ENCODE measurements at places on chromosomes 5 and 9.

DNA sequence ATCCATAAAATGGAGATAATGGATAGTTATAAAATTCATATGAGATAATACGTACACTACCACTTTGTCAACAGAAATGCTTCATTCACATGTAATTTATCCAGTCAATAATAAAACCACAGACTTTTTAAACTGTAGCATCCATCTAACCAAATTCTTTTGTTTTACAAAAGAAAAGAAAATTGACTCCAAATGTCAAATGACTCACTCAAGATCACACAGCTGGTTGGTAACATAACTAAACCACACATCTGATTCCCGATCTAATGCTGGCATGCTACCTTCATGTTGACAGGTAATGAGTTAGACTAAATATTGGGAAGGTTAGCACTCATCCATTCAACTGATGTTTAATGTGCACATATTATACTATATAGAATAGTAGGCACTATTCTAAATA, 4.9 kb downstream of the FRMD3 start:
- DNase-seq, result no peak

DNA sequence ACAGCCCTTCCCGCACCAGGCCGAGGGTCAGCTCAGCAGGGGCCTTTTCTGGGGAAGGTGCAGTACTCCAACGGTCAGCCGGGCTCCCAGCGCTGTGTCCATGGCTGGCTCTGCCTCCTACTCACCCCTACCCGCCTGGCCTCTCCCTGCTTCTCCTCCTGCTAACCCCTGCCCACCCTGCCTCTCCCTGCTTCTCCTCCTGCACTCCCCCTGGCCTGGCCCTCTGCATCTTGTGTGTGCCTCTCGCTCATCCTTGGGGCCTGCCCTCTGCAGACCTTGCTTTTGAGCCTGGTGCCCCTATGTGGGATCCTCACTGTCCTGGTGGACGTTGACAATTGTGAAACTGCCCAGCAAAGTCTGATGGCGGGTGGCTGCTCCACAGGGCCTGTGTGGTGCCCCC, 274.6 kb upstream of the IRX2 start:
- no peak for DNase-seq

DNA sequence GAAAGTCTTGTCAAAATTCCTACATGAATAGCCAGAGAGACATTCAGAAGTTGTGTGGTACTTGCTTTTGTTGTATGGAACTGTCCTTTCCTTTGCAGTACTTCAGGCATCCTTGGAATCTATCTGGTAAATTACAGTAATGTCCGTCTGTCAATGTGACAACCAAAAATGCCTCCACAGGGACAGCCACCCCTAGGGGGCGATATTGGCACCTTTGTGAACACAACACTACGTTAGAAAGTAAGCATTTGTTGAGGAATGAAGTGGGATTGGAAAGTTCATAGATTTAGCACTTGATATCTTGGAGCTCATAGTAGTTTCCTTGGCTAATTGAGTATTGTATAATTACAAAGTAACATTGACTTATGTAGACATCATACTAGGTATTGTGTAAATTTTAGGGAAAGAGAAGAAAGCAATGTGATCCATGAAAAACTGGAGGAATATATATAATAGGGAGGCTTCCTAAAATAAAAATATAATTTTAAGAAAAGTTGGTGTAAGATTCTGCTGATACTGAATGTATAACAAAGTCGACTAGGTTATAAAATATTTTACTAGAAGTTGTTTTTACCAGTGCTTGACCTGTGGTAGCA, 32.7 kb downstream of the TMEFF1 start:
- peak; percentile 70 for DNase-seq

GRCh38 chr5:10065428-10066000, 184.2 kb downstream of the ATPSCKMT start:
- DNase-seq, result no peak

DNA sequence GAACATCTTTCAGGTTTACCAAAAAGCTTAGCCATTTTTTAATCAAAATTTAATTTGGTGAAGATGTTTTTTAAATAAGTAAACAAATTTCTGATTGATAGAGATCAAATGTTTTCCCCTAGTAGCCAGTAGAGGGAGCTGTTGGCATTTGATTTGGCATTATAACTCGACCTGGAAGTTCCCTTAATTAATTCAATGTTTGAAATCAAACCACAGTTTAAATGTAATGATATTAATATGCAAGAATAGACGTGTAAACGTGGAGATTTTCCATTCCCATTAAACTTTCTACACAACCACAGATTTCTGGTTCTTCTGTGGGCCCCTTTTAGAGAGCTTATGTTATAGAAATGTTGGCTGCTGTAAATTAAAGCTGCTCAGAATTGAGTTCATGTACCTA, 148.1 kb upstream of the MPDZ start:
- DNase-seq, result peak; percentile 42

DNA sequence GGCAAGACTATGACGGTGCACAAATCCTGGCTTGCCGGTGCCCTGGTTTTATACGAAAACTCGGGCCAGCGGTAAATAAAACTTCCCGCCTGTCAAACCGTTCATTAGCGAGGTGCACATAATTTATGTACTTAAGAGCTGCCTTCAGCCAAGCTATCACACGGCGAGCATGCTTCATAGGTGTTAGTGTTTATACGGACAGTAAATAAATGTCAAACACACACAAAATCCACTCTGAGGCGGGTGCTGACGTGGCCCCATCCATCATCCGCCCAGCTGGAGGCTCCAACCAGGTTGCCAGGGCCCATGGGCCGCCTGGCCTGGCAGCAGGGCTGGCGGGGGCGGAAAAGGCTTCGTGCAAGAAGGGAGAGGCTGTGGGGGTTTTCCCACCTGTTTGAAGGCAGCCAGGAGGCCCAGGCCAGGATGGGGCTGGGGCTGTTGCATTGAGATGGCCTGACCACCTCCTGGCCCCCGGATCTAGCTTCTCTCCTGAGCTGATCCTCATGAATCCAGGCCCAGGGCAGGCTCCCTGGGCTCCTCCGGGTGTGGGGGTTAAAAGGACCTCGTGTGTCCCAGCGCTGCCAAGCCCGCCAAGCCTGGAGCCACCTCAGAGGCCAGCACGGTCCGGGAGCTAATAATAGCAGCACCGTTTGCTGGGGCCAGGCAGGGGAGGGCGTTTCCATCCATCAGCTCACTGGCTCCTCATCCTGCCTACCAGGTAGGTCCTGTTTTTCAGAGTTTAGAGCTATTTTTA, 43.2 kb downstream of the BARX1 start:
- peak; percentile 4 for DNase-seq

- no peak for DNase-seq
These were observed 5.3 kb upstream of the TRIM41 start for GRCh38 chr5:181217803-181218062.

DNA sequence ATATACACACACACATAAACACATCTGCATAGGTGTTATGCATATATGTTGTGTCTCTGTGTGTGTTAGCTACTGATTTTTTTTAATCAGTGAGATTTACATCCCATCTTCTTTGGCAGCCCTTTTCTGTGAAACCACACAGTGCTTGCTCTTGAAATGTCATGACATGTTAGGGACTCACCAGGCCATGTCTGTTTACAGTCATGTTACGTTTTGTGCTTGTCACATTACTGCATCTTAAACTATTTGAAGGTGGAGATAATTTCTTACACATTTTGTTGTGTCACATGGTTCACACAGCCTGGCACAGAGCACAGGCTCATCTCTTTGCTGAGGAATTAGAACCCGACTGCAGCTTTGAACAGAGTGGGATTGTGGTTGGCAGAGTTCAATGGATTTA, 364.4 kb upstream of the RIOK2 start:
- no peak for DNase-seq

- DNase-seq, result peak; percentile 48
These were observed 16.1 kb downstream of the AHRR start for GRCh38 chr5:337563-338130.

- peak; percentile 7 for DNase-seq
These were observed 802.4 kb upstream of the ACO1 start for GRCh38 chr9:31582071-31582470.

- DNase-seq, result peak; percentile 82
These were observed 37.6 kb upstream of the ORM1 start for GRCh38 chr9:114285166-114285867.

DNA sequence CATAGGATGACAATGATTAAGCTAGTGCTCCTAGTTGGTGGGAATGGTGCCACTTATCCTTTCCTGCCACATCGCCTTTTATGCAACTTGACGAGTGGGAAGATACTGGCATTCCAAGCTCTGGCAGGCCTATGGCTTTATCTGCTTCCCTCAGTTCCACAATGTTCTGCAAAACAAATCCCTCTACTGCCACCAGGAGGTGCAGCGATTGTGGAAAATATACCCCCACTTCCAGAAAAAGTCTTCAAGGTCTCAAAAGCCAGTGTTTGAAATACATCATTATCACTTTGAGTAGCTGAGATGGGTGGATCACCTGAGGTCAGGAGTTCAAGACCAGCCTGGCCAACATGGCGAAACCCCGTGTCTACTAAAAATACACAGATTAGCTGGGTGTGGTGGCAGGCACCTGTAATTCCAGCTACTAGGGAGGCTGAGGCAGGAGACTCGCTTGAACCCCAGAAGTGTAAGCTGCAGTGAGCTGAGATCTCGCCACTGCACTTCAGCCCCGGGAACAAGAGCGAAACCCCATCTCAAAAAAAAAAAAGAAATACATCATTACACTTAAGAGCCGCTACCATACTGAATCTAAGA, 3.4 kb downstream of the CLINT1 start:
- peak; percentile 80 for DNase-seq

GRCh38 chr9:125189011-125189360, 617 bp downstream of the PPP6C start:
- DNase-seq, result no peak

DNA sequence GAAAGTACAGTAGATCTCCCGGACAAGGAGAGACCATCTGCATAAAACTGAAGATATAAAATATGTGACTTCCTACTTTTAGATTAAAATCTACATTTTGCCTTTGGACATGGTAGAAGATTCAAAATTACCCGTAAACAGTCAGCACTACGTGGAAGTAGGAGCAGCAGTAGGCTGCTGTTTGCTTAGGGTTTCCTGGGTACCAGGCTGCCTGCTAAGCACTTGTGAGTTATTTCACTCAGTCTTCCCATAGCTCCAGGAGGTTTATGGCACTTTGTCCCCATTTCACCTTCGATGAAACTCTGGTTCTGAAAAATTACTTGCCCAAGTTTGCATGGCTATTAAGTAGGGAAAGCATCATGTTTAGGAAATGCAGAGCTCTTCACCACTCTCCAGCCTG, 92.6 kb downstream of the STK32A start:
- DNase-seq, result no peak

GRCh38 chr9:122819326-122819725, 9.1 kb downstream of the PDCL start:
- DNase-seq, result peak; percentile 28

GRCh38 chr5:107341376-107342084, 329.2 kb downstream of the EFNA5 start:
- no peak for DNase-seq

DNA sequence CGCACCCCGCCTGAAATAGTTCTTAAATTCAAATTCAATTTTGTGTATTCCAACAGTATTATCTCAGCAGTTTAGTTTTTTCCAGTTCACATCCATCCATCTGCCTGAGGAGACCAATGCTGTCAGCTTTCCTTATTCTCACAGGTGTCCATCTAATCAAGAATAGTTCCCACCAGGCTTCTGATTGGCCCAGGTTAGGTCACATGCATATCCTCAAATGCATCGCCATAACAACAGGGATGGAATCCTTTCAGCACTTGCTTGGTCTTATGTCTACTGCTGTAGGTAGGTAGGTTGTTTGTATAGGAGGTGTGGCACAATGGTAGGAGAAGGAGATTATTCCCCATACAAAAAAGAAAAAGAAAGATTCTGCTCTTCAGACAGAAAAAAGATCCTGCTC, 91.2 kb downstream of the UBE2R2 start:
- DNase-seq, result peak; percentile 10

GRCh38 chr5:101675510-101676219, 620.4 kb downstream of the SLCO4C1 start:
- DNase-seq, result no peak

All from amniotic epithelial cell (primary cell).